Stimulated activated naive CD8-positive, alpha-beta T cell treated with anti-CD3 and anti-CD28 coated beads, Interleukin-15, amount 100 ng/mL, for 72 hours (primary cell): ENCODE measurements at places on chromosomes 3 and 15.

- no peak for DNase-seq
These were observed 61.0 kb upstream of the ST3GAL6 start for GRCh38 chr3:98702166-98702565.

DNA sequence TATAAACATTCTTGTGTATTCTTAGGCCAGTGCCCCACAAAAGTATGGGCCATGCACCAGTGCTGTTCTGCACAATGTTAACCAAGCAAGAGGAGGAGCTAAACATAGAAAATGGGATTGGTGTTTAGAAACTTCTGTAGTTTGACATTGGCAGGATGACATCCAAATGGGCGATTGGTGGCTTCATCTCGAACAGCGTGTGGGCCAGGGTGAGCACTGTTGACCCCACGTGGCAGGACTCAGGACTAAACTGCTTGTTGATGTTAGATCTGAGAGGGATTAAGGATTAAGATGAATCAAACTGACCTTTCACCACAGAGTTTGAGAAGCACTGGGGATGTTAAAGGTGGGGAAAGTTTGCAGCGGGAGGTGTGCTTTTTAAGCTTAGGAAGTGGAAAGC is 31.9 kb downstream of the ZNF710 start:
- no peak for DNase-seq

- no peak for DNase-seq
These were observed 7.6 kb downstream of the B2M start for GRCh38 chr15:44718927-44719292.

DNA sequence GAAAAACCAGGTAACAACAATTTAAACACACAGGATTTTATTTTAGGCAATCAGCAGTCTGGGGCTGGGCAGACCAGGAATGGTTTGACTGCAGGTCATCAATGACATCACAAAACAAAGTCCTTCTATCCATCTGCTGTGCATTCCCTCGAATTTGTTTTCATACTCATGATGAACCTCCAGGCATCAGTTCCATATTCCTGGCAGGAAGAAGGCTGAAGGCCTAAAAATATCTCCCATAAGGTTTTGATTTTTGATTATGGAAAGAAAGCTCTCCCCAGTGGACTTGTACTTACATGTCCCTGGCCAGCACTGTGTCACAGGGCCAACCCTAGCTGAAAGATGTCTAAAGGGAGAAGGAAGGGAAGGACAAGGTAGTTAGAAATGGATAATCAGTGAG is 107.4 kb downstream of the PEAK1 start:
- no peak for DNase-seq

GRCh38 chr3:196122021-196122687 is 40.3 kb upstream of the TFRC start:
- DNase-seq: no peak
